Osteoblast (primary cell): ENCODE measurements at places on chromosomes 6 and 20. TPM values are rescaled to one million over a fixed set of nuclear protein-coding genes. Genes with fewer than 3 reads are reported as not detected.

- H3K27me3 ChIP-seq: peaks cover 57% of the 10 kb centered on the region
- no peak overlapping the region for H3K4me3 ChIP-seq
- no peaks in the 10 kb centered on the region for H3K36me3 ChIP-seq
These were observed 57.1 kb downstream of the CDH22 start for GRCh38 chr20:46251211-46251673.

DNA sequence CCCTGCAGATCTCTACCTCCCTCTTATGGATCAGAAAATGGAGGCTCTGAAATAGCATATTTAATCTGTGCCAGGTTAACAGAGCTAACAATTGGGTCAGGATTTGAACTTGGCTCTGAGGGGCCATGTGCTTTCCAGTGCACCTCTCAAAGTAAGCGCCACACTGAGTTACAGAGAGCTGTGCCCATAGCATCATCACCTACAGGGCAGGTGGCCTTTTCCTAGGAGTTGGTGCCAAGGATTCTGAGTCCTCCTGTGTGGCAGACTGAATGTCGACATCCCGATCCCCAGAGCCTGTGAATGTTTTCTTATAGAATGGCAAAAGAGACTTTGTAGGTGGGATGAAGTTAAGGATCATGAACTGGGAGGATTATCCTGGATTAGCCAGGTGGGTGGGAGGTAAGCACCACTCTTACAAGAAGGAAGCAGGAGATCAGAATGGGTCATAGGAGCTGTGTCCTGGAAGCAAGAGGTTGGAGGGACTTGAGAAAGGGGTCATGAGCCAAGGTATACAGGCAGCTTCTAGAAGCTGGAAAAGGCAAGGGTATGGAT, 68.0 kb upstream of the TBC1D7 start:
- no peak for DNase-seq
- H3K27me3 ChIP-seq: no peaks in the 10 kb centered on the region
- peaks cover 9% of the 10 kb centered on the region for H3K4me1 ChIP-seq
- H3K4me3 ChIP-seq: no peak overlapping the region
- no peaks in the 10 kb centered on the region for H3K36me3 ChIP-seq
- no peak overlapping the region for H3K27ac ChIP-seq

DNA sequence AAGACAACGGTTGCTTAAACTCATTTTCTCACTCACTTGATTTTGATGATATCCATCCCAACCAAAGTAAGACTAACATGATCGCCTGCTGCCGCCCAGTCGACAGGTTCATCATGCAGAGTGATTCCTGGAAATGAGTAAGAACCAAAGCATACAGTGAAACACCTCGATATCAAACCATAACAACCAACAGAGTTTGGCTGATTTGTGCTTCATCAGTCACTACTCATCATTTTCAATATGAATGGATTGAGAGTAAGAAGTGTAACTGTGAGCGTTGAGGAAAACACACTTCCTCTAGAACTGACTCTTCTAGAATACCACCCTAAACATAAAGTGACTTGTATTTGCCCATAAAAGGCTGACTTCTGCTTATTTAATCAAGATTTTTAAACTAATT, 29.2 kb upstream of the ALDH8A1 start:
- no peak overlapping the region for H3K4me3 ChIP-seq
- no peak for DNase-seq
- H3K27ac ChIP-seq: no peak overlapping the region
- H3K36me3 ChIP-seq: peaks cover 32% of the 10 kb centered on the region

- DNase-seq: peak; percentile 48
- no peaks in the 10 kb centered on the region for H3K36me3 ChIP-seq
- H3K27me3 ChIP-seq: no peaks in the 10 kb centered on the region
- no peak overlapping the region for H3K27ac ChIP-seq
These were observed 12.1 kb upstream of the COL21A1 start for GRCh38 chr6:56259234-56260077.

- H3K27ac ChIP-seq: no peak overlapping the region
- no peaks in the 10 kb centered on the region for H3K4me1 ChIP-seq
- peaks cover 35% of the 10 kb centered on the region for H3K36me3 ChIP-seq
- no peak overlapping the region for H3K4me3 ChIP-seq
- no peak for DNase-seq
- H3K27me3 ChIP-seq: no peaks in the 10 kb centered on the region
These were observed 14.2 kb downstream of the ERGIC3 start for GRCh38 chr20:35555951-35556645.

GRCh38 chr6:88588938-88589337, 374.5 kb downstream of the RNGTT start:
- H3K27ac ChIP-seq: no peak overlapping the region
- H3K36me3 ChIP-seq: no peaks in the 10 kb centered on the region
- H3K27me3 ChIP-seq: no peaks in the 10 kb centered on the region
- DNase-seq: no peak

- DNase-seq: no peak
- H3K36me3 ChIP-seq: peaks cover 5% of the 10 kb centered on the region
- H3K27me3 ChIP-seq: peaks cover 6% of the 10 kb centered on the region
These were observed 1.3 kb upstream of the SPEF1 start for GRCh38 chr20:3782597-3782996.

- no peaks in the 10 kb centered on the region for H3K36me3 ChIP-seq
- H3K4me1 ChIP-seq: peaks cover 40% of the 10 kb centered on the region
- peak overlapping the region; percentile 93 for H3K27ac ChIP-seq
- H3K4me3 ChIP-seq: peak overlapping the region; percentile 38
- DNase-seq: peak; percentile 35
- H3K27me3 ChIP-seq: no peaks in the 10 kb centered on the region
These were observed 76.0 kb downstream of the SLX4IP start for GRCh38 chr20:10511170-10511508.

Gene CGA
- total RNA-seq: not detected in 2 replicates

Gene CTAGE9
- total RNA-seq: not detected in 2 replicates

Gene ZBTB12
- total RNA-seq: 2.1 and 3.6 TPM in 2 replicates

Gene ULBP1
- total RNA-seq: 0.72 and 0.88 TPM in 2 replicates

Gene RAET1G
- 1.5 and 1.8 TPM in 2 replicates for total RNA-seq

Gene IL17A
- total RNA-seq: not detected in 2 replicates

Gene KHDC1L
- 0.72 TPM in 1 of 2 replicates, not detected in the other for total RNA-seq

Gene RSPO3
- 1.8 and 2.4 TPM in 2 replicates for total RNA-seq

Gene ZNF343
- 6.9 and 12.7 TPM in 2 replicates for total RNA-seq
